ENCODE measurements at places on chromosomes 16 and 17.

- no peak for ATAC-seq
Observed at GRCh38 chr17:75910699-75911098, 6.0 kb upstream of the MRPL38 start.

- no peak for ATAC-seq
Observed at GRCh38 chr16:54173490-54173889, 113.1 kb downstream of the IRX3 start.

GRCh38 chr16:57100445-57100844, 8.1 kb downstream of the CPNE2 start:
- no peak for ATAC-seq

GRCh38 chr17:11309850-11310249, 68.8 kb downstream of the SHISA6 start:
- no peak for ATAC-seq

DNA sequence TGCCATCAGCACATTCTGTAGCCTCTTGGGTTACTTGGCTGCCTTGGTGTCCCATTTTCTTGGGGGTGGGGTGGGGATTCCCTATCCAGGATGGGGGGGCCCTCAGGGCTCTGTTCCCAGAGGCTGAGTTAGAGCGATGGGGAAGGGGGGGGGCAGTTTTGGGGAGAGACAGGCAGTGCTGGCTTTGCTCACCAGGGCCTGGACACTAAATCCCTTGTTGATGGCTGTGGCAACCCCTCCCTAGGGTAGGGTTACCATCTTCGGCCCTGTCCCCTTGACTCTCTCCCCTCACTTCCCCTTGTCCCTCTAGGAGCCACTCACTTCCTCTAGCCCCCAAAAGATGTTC, 660 bp upstream of the ATP2A1 start:
- ATAC-seq = no peak

DNA sequence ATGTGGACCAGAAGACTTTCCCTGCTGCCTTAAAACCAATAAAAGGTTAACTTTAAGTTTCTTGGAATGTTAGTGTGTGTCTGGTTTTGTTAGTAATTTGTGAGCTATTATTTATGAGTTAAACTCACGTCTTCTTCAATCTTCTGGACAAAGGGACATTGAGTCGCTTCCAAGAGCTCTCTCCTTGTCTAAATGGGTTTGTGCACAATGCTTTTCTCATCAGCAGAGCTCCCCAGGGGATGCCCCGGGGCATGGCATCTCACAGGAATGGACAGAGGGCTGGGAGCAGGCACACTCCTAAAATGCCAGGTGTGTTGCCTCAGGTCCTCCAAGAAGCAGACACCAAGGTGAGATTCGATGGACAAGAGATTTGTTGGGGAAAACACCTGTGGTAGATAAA, 90.5 kb downstream of the RGS9 start:
- no peak for ATAC-seq

GRCh38 chr17:65453204-65453931, 108.1 kb downstream of the AXIN2 start:
- ATAC-seq = no peak

- ATAC-seq = no peak
Observed at GRCh38 chr16:8818504-8819270, 21.0 kb downstream of the PMM2 start.

- no peak for ATAC-seq
Observed at GRCh38 chr17:33469421-33469820, 176.3 kb upstream of the ASIC2 start.

DNA sequence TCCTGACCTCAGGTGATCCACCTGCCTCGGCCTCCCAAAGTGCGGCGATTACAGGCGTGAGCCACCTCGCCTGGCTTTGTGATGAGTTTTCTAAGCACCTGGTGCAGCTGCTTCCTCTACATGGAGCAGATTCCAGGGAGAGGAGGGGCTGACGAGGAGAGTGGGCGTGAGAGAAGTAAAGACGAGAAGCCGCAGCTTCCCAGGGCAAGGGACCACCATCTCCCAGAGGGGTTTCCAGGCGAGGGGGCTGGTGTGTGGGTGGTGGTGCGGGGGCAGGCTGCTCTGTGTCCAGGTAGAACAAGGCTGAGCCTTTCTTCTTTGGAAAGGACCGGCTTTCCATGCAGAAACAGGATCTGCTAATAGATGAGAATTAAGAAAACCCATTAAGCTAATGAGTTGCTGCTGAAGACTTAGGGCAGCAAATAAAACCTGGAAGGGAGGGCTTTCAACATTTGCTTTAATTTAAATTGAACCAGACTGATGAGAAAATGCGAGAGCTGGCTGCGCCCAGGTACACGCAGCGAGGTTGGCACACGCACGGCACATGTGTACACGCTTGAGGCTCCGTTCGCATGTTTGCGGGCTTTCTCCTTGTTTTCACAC, 236.7 kb downstream of the RBFOX3 start:
- ATAC-seq = no peak

Measured in activated T-helper 17 cell treated with anti-CD3 and anti-CD28 coated beads, Interleukin-2, amount 50 U/mL, for 72 hours (primary cell).